CD4-positive, alpha-beta memory T cell (primary cell): ENCODE measurements at places on chromosomes 2 and 18.

GRCh38 chr18:22346401-22346952 is 71.2 kb downstream of the CTAGE1 start:
- H3K36me3 ChIP-seq, result no peaks in the 10 kb centered on the region
- peak; percentile 54 for DNase-seq
- peaks cover 54% of the 10 kb centered on the region for H3K4me1 ChIP-seq
- no peak overlapping the region for H3K4me3 ChIP-seq
- H3K27ac ChIP-seq, result peak overlapping the region; percentile 17
- no peaks in the 10 kb centered on the region for H3K27me3 ChIP-seq

- DNase-seq, result no peak
- H3K4me3 ChIP-seq, result no peak overlapping the region
- no peaks in the 10 kb centered on the region for H3K36me3 ChIP-seq
- no peak overlapping the region for H3K27ac ChIP-seq
- H3K4me1 ChIP-seq, result peaks cover 35% of the 10 kb centered on the region
- no peaks in the 10 kb centered on the region for H3K27me3 ChIP-seq
Measured at GRCh38 chr2:119697290-119698020, 18.5 kb downstream of the TMEM177 start.

- H3K4me3 ChIP-seq, result no peak overlapping the region
- H3K27ac ChIP-seq, result no peak overlapping the region
- H3K4me1 ChIP-seq, result no peaks in the 10 kb centered on the region
- no peaks in the 10 kb centered on the region for H3K36me3 ChIP-seq
Measured at GRCh38 chr2:154452906-154453493, 245.5 kb upstream of the KCNJ3 start.

GRCh38 chr2:241852981-241853631 is 5.6 kb downstream of the PDCD1 start:
- H3K4me1 ChIP-seq, result peaks cover 34% of the 10 kb centered on the region
- no peak overlapping the region for H3K27ac ChIP-seq
- no peaks in the 10 kb centered on the region for H3K36me3 ChIP-seq
- no peak overlapping the region for H3K4me3 ChIP-seq

DNA sequence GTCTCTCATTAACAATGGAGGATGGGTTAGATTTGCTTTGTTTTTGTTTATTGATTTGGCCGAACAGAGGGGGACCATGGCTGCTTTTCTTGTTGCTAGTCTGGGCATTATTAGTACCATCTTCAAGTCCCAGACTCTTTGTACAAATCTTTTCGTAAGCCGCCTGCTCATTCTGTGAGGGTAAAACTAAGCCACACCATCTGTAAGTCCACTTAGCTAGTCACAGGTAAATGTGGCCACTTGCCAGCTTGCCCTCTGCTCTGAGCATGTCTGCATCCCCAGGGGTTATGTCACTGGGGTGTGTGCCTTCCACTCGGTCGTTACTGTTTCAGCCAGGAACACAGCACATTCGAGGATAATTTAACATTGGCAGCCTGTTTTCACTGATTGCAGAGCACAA is 85.6 kb downstream of the SMIM21 start:
- H3K27ac ChIP-seq, result no peak overlapping the region
- no peaks in the 10 kb centered on the region for H3K4me1 ChIP-seq
- no peak for DNase-seq
- no peaks in the 10 kb centered on the region for H3K36me3 ChIP-seq

DNA sequence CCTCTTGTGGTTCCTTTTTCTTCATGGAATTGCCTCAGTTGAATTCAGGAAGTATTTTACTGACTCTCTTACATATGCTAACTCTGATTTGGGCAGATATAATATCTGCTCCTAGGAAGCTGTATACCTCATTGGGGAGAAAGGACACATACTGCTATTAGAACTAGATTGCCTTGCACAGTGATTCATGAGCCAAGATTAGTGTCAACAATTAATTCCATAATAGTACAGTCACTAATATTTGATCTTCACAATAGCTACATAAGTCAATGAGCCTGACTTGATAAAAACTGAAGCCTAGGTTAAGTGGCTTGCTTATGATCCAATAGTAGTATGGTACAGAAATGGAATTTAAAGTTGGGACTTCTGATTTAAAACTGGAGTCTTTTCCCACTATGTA is 127.6 kb downstream of the ETAA1 start:
- H3K27ac ChIP-seq, result no peak overlapping the region
- H3K4me1 ChIP-seq, result no peaks in the 10 kb centered on the region
- no peak for DNase-seq
- no peaks in the 10 kb centered on the region for H3K27me3 ChIP-seq

DNA sequence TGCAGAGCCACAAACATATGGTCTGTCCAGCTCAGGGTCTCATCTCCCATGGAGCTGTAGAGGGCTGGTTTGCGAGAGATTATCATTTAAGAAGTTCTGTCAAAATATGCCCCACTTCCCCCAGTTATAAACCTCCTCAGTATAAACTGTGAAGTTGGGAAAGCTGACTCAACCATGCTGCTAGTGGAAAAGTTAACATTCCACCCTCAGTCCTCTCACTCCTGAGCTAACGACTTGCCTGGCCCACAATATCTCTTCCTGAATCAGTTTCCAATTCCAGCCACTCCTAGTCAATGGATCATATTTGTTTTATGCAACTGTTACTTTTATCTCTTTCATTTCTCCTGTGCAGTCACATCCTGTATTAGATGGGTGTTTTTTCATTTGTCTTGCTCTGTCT is 326.2 kb downstream of the SETBP1 start:
- H3K27ac ChIP-seq, result no peak overlapping the region
- H3K4me3 ChIP-seq, result no peak overlapping the region
- DNase-seq, result no peak
- H3K4me1 ChIP-seq, result peaks cover 6% of the 10 kb centered on the region
- H3K27me3 ChIP-seq, result no peaks in the 10 kb centered on the region

- H3K27ac ChIP-seq, result no peak overlapping the region
- H3K4me1 ChIP-seq, result peaks cover 36% of the 10 kb centered on the region
- DNase-seq, result no peak
- no peaks in the 10 kb centered on the region for H3K27me3 ChIP-seq
- no peaks in the 10 kb centered on the region for H3K36me3 ChIP-seq
Measured at GRCh38 chr2:64696636-64697035, 42.9 kb upstream of the SERTAD2 start.
